ENCODE measurements at places on chromosomes 11 and 22.

GRCh38 chr22:38834215-38834953 is 9.4 kb downstream of the NPTXR start:
- no peaks in the 10 kb centered on the region for H3K27me3 ChIP-seq
- no peak overlapping the region for H3K27ac ChIP-seq

GRCh38 chr22:48224332-48224731 is 1461.9 kb downstream of the TBC1D22A start:
- no peaks in the 10 kb centered on the region for H3K4me1 ChIP-seq
- H3K36me3 ChIP-seq: no peaks in the 10 kb centered on the region
- DNase-seq: no peak
- no peak overlapping the region for H3K4me3 ChIP-seq
- H3K27me3 ChIP-seq: no peaks in the 10 kb centered on the region

DNA sequence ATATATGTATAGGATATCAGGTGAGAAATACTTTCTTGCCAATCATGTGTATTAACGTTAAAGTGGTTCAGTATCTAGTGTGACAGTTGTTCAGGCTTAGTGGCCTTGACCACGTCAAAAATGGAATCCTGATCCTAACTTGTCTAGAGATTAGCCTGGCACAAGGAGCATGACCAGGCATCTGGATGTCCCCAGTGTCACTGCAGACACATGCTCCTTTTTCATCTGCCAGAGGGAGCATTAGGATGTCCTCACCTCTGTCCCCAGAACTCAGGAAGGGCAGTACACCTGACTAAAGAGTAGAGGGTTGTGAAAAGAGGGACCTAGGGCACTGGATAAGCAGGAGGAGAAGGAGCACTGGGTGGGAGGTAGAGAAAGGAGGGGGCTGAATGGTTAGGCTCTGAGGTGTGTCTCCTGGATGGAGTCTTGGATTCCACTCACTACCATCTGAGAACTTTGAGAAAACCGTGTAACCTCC is 40.9 kb upstream of the GGTLC2 start:
- H3K27me3 ChIP-seq: no peaks in the 10 kb centered on the region
- H3K4me1 ChIP-seq: no peaks in the 10 kb centered on the region
- no peak overlapping the region for H3K4me3 ChIP-seq
- H3K27ac ChIP-seq: no peak overlapping the region
- no peak for DNase-seq

GRCh38 chr11:105968021-105968697 is 53.9 kb downstream of the MSANTD4 start:
- H3K4me1 ChIP-seq: no peaks in the 10 kb centered on the region
- no peak for DNase-seq
- no peak overlapping the region for H3K27ac ChIP-seq
- no peaks in the 10 kb centered on the region for H3K36me3 ChIP-seq

GRCh38 chr22:35410663-35411034 is 10.7 kb downstream of the MCM5 start:
- H3K4me1 ChIP-seq: no peaks in the 10 kb centered on the region
- no peak overlapping the region for H3K4me3 ChIP-seq
- no peaks in the 10 kb centered on the region for H3K27me3 ChIP-seq
- DNase-seq: no peak
- no peaks in the 10 kb centered on the region for H3K36me3 ChIP-seq
- H3K27ac ChIP-seq: no peak overlapping the region

- H3K27me3 ChIP-seq: no peaks in the 10 kb centered on the region
- DNase-seq: no peak
- no peaks in the 10 kb centered on the region for H3K4me1 ChIP-seq
- H3K36me3 ChIP-seq: no peaks in the 10 kb centered on the region
Measured at GRCh38 chr11:27688076-27688475, 12.2 kb downstream of the BDNF start.

DNA sequence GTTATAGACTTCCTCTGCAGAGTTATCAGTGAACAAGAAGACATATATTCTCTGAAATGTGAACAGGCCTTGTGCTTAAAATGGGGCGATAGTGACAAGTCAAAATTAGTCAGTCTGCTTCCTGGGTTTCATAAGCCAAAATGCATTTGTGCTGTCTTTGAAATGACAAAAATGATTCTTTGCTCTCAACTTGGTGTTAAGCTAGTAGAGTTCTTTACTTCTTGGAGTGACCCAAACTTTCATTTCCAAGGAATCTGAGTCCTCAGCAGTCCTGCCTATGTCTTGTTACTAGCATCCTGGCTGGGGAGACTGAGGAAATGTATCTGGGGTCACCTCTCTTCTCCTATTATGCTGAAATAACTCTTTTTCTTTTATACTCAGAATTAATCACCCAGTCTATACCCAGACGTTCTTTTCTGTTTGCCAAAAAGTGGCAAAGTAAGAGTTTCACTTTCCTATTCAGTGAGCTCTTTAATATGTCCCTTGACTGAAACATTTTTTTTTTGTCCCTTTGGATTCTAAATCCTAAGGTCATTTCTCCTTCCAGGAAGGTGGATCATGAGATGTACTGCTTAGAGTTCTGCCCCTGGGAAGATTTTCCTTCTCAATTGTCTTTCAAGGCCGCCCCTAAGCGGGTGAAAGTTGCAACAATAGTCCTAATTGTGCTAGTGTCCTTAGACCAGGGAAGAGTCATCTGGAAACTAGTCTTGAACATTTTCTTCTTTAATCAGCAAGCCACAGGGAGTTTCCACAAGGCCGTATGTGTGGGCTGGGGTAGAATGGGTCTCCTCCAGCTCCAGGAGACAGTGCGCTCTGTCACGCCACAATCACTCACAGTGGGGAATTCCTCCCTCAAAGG is 53.0 kb upstream of the RDX start:
- no peaks in the 10 kb centered on the region for H3K4me1 ChIP-seq
- no peaks in the 10 kb centered on the region for H3K36me3 ChIP-seq
- no peak for DNase-seq
- no peak overlapping the region for H3K4me3 ChIP-seq
- no peak overlapping the region for H3K27ac ChIP-seq

- DNase-seq: no peak
- no peaks in the 10 kb centered on the region for H3K4me1 ChIP-seq
- H3K4me3 ChIP-seq: no peak overlapping the region
- H3K36me3 ChIP-seq: no peaks in the 10 kb centered on the region
Measured at GRCh38 chr11:60315871-60316270, 11.2 kb upstream of the MS4A6E start.

DNA sequence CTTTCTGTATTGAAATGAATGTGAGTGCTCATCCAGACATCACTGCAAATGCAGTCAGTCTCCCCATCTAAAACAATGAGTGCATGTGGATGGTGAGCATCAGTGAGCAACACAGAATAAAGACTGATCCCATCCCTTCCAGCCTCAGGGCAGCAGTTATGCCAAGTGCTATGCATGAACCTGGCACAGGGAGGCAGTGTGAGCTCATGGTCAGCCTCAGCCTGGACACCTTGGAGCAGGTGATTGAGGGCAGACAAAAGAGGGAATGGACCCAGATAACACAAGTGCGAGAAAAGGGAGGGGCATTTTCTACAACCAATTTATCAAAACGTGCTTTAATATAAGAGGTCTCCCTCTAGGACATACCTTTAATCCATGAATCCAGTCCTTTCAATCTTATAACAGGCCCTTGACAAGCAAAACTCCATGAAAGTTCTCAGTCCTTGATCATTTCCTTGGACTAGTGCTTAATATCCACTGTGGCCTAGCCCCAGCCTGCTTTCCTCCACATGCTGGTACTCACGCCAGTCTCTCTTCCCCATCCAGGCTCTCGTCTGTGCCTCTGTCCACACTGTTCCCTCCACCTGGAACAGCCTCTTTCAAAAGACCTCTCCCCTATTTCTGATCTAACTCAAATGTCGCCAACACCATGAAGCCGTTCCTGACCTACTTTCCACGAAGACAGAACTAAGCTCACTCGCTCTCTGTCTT is 50.5 kb upstream of the LRRC55 start:
- no peaks in the 10 kb centered on the region for H3K36me3 ChIP-seq
- peak; percentile 18 for DNase-seq
- H3K4me3 ChIP-seq: no peak overlapping the region
- H3K27me3 ChIP-seq: no peaks in the 10 kb centered on the region
- no peak overlapping the region for H3K27ac ChIP-seq

DNA sequence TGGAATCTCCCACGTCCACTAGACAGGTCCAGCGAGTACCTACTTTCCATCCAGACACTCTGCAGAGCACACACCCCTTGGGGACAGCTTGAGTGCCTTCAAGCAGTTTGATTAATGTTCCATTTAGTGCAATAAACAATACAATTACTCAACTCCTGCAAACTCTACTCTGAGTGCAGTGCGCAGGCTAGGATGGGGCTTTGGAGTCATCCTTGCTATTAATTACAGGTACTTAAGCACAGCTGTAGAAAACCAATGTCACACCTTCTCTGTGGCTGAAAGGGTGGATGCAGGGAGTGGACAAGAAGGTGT is 82.6 kb downstream of the MN1 start:
- no peak overlapping the region for H3K4me3 ChIP-seq
- no peak for DNase-seq
- no peaks in the 10 kb centered on the region for H3K36me3 ChIP-seq

- H3K36me3 ChIP-seq: no peaks in the 10 kb centered on the region
- no peaks in the 10 kb centered on the region for H3K4me1 ChIP-seq
- H3K4me3 ChIP-seq: no peak overlapping the region
- no peaks in the 10 kb centered on the region for H3K27me3 ChIP-seq
Measured at GRCh38 chr11:8232414-8232813, 31.3 kb downstream of the LMO1 start.

DNA sequence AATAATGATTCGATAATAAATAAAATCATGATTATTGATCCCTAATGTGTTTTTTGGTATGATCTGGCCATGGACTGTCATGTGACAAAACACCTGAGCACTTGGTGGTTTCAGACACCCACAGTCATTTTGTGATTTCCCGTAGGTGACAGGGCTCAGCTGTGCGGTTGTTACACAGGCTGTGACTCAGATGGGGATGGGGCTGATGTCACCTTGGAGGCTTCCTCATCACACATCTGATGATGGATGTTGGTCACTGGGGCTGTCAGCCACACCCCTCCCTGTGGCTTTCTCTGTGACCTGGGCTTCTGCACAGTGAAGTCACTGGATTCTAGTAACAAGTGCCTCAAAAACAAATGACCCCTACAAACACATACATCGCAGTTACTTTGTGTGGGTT is 995.1 kb downstream of the BRD1 start:
- no peaks in the 10 kb centered on the region for H3K4me1 ChIP-seq
- H3K27ac ChIP-seq: no peak overlapping the region
- H3K4me3 ChIP-seq: no peak overlapping the region
- DNase-seq: no peak
- H3K36me3 ChIP-seq: no peaks in the 10 kb centered on the region
- H3K27me3 ChIP-seq: no peaks in the 10 kb centered on the region

- H3K4me1 ChIP-seq: no peaks in the 10 kb centered on the region
- DNase-seq: no peak
- H3K4me3 ChIP-seq: no peak overlapping the region
- no peaks in the 10 kb centered on the region for H3K36me3 ChIP-seq
- H3K27me3 ChIP-seq: no peaks in the 10 kb centered on the region
- no peak overlapping the region for H3K27ac ChIP-seq
Measured at GRCh38 chr22:45262931-45263462, 21.8 kb upstream of the UPK3A start.

DNA sequence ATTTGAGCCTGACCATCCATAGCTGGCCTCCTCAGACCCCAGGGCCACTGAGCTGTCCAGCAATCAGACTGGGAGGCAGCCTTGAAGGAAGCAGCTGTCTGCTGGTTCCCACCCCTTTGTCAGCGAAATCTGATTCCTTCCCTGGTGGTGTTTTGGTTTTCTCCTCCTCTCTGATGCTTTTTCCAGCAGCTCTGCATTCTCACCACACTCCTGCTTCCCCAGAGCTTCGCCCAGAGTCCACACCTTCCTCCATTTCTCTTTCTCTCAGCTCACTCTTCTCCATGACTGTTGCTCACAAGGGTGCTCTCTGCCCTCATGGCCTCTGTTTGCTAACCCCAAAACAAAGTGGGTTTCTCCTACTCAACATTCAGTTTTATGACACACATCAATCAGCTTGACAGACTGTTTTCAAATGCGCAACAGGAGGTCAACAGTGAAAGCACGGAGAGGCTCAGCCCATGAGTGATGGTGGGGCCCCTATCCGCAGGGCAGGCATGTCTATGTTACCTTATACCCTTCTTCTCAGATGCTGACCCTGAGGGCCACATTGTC is 130.6 kb upstream of the MTNR1B start:
- H3K27me3 ChIP-seq: no peaks in the 10 kb centered on the region
- H3K4me3 ChIP-seq: no peak overlapping the region
- H3K36me3 ChIP-seq: no peaks in the 10 kb centered on the region
- H3K27ac ChIP-seq: no peak overlapping the region
- DNase-seq: no peak
- no peaks in the 10 kb centered on the region for H3K4me1 ChIP-seq

GRCh38 chr11:6855971-6856541 is 6.8 kb upstream of the OR10A2 start:
- no peak for DNase-seq
- H3K4me3 ChIP-seq: no peak overlapping the region
- no peaks in the 10 kb centered on the region for H3K4me1 ChIP-seq

DNA sequence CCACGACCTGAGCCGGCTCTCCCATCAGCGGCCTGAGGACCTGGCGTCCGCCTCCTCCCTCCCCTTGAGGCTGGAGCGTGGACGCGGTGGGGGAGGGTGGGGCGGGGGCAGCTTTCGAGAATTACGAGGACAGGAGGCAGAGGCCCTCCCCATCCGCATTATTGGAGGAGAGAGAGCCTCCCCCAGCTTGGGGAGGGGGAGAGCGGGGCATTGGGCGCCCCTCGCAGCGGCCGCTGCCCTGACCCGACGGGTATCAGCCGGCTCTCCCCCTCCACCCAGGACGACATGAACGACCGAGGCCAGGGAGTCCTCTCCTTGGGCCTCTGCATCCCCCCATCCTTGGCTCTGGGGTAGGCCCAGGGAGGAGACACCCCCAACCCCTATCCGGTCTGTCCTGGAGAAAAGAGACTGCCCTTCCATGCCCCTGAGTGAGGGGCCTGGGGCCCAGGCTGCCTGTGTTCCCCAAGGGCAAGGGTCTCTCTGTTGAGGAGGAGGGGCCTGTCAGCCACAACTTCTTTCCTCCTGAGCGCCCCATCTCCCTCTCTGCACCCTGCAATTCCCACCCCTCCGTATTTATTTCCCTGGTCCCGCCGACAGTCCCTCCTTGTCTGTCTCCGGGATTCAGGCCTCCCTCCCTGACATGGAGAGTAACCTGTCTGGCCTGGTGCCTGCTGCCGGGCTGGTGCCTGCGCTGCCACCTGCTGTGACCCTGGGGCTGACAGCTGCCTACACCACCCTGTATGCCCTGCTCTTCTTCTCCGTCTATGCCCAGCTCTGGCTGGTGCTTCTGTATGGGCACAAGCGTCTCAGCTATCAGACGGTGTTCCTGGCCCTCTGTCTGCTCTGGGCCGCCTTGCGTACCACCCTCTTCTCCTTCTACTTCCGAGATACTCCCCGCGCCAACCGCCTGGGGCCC is 495 bp downstream of the GPR137 start:
- H3K36me3 ChIP-seq: no peaks in the 10 kb centered on the region
- peak overlapping the region; percentile 64 for H3K4me3 ChIP-seq
- peak overlapping the region; percentile 98 for H3K27ac ChIP-seq
- no peak for DNase-seq
- no peaks in the 10 kb centered on the region for H3K27me3 ChIP-seq

- DNase-seq: no peak
- H3K27me3 ChIP-seq: no peaks in the 10 kb centered on the region
Measured at GRCh38 chr22:45886540-45886939, 90.4 kb downstream of the WNT7B start.

- H3K36me3 ChIP-seq: no peaks in the 10 kb centered on the region
- H3K4me3 ChIP-seq: no peak overlapping the region
- no peak overlapping the region for H3K27ac ChIP-seq
- no peak for DNase-seq
Measured at GRCh38 chr11:130051082-130051481, 18.6 kb upstream of the APLP2 start.

- no peaks in the 10 kb centered on the region for H3K4me1 ChIP-seq
- no peaks in the 10 kb centered on the region for H3K27me3 ChIP-seq
- no peak overlapping the region for H3K27ac ChIP-seq
Measured at GRCh38 chr11:11966826-11967668, 41.4 kb downstream of the DKK3 start.

Measured in uterus (tissue), 4 donors.